ENCODE measurements at places on chromosomes 6 and 20. TPM values are rescaled to one million over a fixed set of nuclear protein-coding genes. Genes with fewer than 3 reads are reported as not detected.

- peak overlapping the region; percentile 85 for H3K27ac ChIP-seq
- DNase-seq = no peak
- H3K36me3 ChIP-seq = no peaks in the 10 kb centered on the region
- H3K4me3 ChIP-seq = no peak overlapping the region
- H3K4me1 ChIP-seq = no peaks in the 10 kb centered on the region
Measured at GRCh38 chr20:46991168-46991567, 96.5 kb downstream of the EYA2 start.

DNA sequence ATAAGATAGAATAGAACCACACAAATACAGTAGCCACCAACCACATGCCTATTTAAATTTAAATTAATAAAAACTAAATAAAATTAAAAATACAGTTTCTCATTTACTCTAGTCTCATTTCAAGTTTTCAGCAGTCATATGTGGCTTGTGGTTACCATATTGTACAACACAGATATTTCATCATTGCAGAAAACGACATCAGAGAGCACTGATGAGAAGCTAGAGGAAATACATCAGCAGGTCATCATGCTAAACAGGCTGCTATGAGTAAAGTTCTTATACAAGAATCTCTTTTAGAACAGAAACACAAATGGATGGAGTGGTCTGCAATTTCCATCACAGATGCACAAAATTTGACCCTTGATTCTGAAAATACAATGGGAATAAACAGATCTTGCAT is 36.6 kb downstream of the TBC1D32 start:
- no peaks in the 10 kb centered on the region for H3K4me1 ChIP-seq
- no peaks in the 10 kb centered on the region for H3K27me3 ChIP-seq
- no peak overlapping the region for H3K4me3 ChIP-seq
- DNase-seq = no peak
- no peaks in the 10 kb centered on the region for H3K36me3 ChIP-seq

GRCh38 chr20:32535953-32536823 is 48.9 kb downstream of the NOL4L start:
- peak overlapping the region; percentile 46 for H3K4me3 ChIP-seq
- peak; percentile 84 for DNase-seq
- H3K27ac ChIP-seq = peak overlapping the region; percentile 39
- H3K27me3 ChIP-seq = no peaks in the 10 kb centered on the region
- H3K4me1 ChIP-seq = no peaks in the 10 kb centered on the region

The ULBP3 gene
- total RNA-seq = 0.98 TPM

DNA sequence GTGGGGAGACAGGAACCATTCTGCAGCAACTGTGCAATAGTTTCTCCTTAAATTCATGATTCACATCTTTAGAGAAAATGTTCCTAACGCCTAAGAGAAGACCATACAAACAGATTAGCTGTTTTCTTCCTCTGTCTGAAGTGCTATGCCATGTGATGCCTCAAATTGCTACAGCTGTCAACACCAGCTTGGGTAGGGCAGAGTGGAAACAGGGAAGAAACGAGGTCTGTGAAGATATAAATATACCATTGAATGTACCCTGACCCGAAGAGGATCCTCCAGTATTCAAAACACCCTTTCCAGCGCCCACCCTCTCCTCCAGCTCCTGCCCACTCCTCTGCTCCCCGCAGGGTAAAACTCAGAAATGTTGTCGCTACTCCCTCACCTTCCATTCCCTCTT is 40.3 kb upstream of the PRND start:
- H3K4me3 ChIP-seq = no peak overlapping the region
- H3K27me3 ChIP-seq = no peaks in the 10 kb centered on the region
- peaks cover 5% of the 10 kb centered on the region for H3K4me1 ChIP-seq
- H3K36me3 ChIP-seq = no peaks in the 10 kb centered on the region

DNA sequence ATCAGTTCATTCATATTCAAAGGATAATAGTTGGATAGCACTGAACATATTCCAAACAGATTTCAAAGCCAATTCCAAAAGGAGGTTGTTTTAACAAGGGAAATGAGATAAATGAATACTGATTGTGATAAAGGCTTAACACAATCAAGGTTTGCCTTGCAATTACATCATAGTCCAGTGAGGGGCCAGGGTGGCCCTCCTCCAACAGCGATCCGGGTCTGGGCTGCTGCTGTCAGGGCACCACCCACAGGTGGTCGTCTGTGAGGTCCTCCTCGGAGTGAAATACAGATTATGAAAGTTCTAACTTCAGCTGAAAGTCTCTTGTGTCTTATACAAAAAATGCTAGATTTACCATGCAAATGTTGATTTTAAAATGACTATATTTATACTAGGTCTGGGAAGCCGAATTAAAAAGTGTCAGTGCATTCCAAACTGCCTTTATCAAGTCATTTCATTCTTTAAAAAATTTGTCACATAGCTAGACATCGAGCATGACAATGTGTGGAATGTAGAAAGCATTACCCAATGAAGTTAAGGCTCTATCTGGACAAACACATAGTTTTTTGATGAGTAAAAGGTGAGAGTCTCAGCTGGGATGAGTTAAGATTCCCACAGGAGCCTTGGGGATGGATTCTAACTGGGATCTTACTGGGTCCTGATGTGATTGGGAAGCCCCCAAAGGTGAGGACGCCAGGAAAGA is 65.9 kb upstream of the SLC22A23 start:
- H3K4me3 ChIP-seq = no peak overlapping the region
- H3K4me1 ChIP-seq = no peaks in the 10 kb centered on the region
- no peaks in the 10 kb centered on the region for H3K36me3 ChIP-seq
- no peak for DNase-seq
- no peak overlapping the region for H3K27ac ChIP-seq

The ADGB gene
- not detected for total RNA-seq

GRCh38 chr6:160899671-160900430 is 91.7 kb upstream of the MAP3K4 start:
- no peaks in the 10 kb centered on the region for H3K4me1 ChIP-seq
- H3K36me3 ChIP-seq = no peaks in the 10 kb centered on the region
- H3K27ac ChIP-seq = no peak overlapping the region
- DNase-seq = no peak

All from pancreas (tissue), 10 donors.